ENCODE measurements at places on chromosomes 16 and 17. TPM values are rescaled to one million over a fixed set of nuclear protein-coding genes. Genes with fewer than 3 reads are reported as not detected.

GRCh38 chr17:8503807-8504206 lies 68.1 kb downstream of the NDEL1 start:
- H3K4me3 ChIP-seq = no peak overlapping the region
- no peaks in the 10 kb centered on the region for H3K27me3 ChIP-seq
- peak overlapping the region; percentile 37 for H3K27ac ChIP-seq
- H3K4me1 ChIP-seq = no peaks in the 10 kb centered on the region
- no peak for DNase-seq

GRCh38 chr16:22323173-22323958 lies 26.2 kb downstream of the POLR3E start:
- H3K27me3 ChIP-seq = no peaks in the 10 kb centered on the region
- no peak overlapping the region for H3K27ac ChIP-seq
- peak; percentile 56 for DNase-seq
- H3K36me3 ChIP-seq = peaks cover 4% of the 10 kb centered on the region
- H3K4me3 ChIP-seq = no peak overlapping the region

DNA sequence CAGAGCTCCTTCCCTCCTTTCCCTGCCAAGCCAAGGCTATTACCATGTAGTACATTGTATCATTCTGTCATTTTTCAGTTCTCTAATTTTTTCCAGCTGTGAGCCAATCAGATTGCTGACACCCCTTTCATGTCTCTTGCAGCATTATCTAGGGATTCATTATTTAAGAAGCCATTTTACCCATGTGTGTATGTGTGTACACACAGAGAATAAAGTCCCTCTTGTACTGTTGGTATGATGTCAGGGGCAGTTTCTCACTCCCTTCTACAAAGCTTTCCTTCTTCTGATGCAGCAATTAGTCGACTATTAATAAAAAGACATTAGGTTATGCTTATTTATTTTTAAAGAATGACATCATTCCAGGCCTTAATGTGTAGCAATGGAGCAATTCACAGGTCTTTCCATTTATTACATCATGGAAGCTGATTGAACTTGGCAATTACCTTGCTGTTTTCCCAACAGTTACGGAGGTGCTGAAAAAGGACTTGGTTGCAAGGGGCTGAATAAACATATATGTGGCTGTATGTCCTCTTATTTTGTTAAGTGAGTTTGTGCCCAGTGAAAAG lies 159.4 kb upstream of the HS3ST3A1 start:
- peaks cover 5% of the 10 kb centered on the region for H3K4me1 ChIP-seq
- H3K4me3 ChIP-seq = no peak overlapping the region
- peaks cover 3% of the 10 kb centered on the region for H3K27me3 ChIP-seq
- H3K27ac ChIP-seq = no peak overlapping the region

GRCh38 chr17:6994666-6995256 lies 1.1 kb upstream of the ALOX12 start:
- H3K4me3 ChIP-seq = peak overlapping the region; percentile 69
- no peak for DNase-seq
- H3K27ac ChIP-seq = no peak overlapping the region
- peaks cover 4% of the 10 kb centered on the region for H3K27me3 ChIP-seq

- no peak overlapping the region for H3K4me3 ChIP-seq
- no peak for DNase-seq
- peaks cover 4% of the 10 kb centered on the region for H3K4me1 ChIP-seq
- peaks cover 35% of the 10 kb centered on the region for H3K27me3 ChIP-seq
- H3K36me3 ChIP-seq = no peaks in the 10 kb centered on the region
Measured at GRCh38 chr16:50880926-50881325, 139.0 kb downstream of the CYLD start.

GRCh38 chr16:11392041-11392581 lies 46.9 kb downstream of the RMI2 start:
- no peak overlapping the region for H3K4me3 ChIP-seq
- no peak for DNase-seq
- H3K27ac ChIP-seq = no peak overlapping the region
- no peaks in the 10 kb centered on the region for H3K36me3 ChIP-seq

- DNase-seq = no peak
- no peak overlapping the region for H3K4me3 ChIP-seq
- peaks cover 10% of the 10 kb centered on the region for H3K36me3 ChIP-seq
- no peaks in the 10 kb centered on the region for H3K27me3 ChIP-seq
- no peak overlapping the region for H3K27ac ChIP-seq
Measured at GRCh38 chr16:89123831-89124100, 30.1 kb downstream of the ACSF3 start.

GRCh38 chr17:32541640-32542039 lies 54.8 kb downstream of the CDK5R1 start:
- no peaks in the 10 kb centered on the region for H3K27me3 ChIP-seq
- no peak overlapping the region for H3K4me3 ChIP-seq

The INCA1 gene
- total RNA-seq = 0.86 TPM

GRCh38 chr16:53817117-53817755 lies 113.3 kb downstream of the FTO start:
- no peak for DNase-seq
- no peaks in the 10 kb centered on the region for H3K4me1 ChIP-seq
- no peaks in the 10 kb centered on the region for H3K27me3 ChIP-seq
- peaks cover 29% of the 10 kb centered on the region for H3K36me3 ChIP-seq

DNA sequence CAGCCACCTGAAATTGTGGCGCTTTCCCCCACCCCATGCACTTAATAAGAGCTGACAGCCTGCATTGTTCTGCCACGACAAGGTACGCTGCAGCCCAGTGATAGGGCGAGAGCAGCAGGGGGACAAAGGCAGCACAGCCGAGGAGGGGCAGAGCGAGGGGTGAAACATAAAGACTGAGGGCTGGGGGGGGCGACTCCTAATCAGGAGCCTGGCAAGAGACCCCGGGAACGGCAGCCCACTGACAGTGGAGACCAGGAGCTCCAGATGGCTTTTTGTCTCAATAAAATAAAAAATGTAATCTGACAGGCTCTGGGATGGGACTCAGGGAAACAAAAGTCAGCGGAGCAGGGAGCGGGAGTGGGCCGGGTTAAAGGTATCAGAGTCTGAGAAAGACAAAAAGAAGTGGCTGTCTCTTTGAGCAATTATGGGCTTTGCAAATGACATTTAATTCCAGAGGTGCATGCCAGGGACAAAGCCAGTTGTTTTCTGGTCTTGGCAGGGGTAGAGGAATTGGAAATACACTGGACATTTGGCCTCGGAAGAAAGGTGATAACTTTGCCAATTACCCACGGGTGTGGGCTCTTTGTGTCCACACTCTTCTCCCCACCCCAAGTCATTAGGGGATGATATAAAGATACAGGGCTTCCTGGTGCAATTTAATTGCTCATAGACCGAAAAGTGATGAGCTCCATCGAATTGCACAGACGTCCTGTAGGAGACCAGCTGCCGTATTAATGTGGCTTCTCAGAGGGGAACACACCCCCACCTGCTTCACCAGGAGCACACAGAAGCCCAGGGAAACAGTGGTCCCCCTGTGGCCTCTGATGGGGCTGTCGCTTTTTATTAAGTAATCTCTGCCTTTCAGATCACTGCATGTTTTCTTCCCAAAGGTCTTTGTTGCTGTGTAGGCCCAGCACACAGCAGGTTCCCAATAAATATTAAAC lies 17.6 kb upstream of the CCDC182 start:
- peak overlapping the region; percentile 44 for H3K4me3 ChIP-seq
- no peak for DNase-seq
- H3K27me3 ChIP-seq = peaks cover 45% of the 10 kb centered on the region
- H3K4me1 ChIP-seq = peaks cover 26% of the 10 kb centered on the region
- no peak overlapping the region for H3K27ac ChIP-seq

GRCh38 chr16:49726155-49726554 lies 129.8 kb downstream of the ZNF423 start:
- no peak for DNase-seq
- H3K27ac ChIP-seq = no peak overlapping the region
- no peaks in the 10 kb centered on the region for H3K27me3 ChIP-seq

GRCh38 chr16:69848637-69849545 lies 86.8 kb downstream of the WWP2 start:
- H3K4me1 ChIP-seq = peaks cover 35% of the 10 kb centered on the region
- peaks cover 28% of the 10 kb centered on the region for H3K36me3 ChIP-seq
- H3K27ac ChIP-seq = peak overlapping the region; percentile 19
- H3K27me3 ChIP-seq = no peaks in the 10 kb centered on the region
- no peak for DNase-seq

- no peak for DNase-seq
- H3K4me1 ChIP-seq = peaks cover 9% of the 10 kb centered on the region
- H3K27ac ChIP-seq = no peak overlapping the region
- H3K27me3 ChIP-seq = no peaks in the 10 kb centered on the region
Measured at GRCh38 chr16:89153848-89154271, 17.7 kb upstream of the CDH15 start.

DNA sequence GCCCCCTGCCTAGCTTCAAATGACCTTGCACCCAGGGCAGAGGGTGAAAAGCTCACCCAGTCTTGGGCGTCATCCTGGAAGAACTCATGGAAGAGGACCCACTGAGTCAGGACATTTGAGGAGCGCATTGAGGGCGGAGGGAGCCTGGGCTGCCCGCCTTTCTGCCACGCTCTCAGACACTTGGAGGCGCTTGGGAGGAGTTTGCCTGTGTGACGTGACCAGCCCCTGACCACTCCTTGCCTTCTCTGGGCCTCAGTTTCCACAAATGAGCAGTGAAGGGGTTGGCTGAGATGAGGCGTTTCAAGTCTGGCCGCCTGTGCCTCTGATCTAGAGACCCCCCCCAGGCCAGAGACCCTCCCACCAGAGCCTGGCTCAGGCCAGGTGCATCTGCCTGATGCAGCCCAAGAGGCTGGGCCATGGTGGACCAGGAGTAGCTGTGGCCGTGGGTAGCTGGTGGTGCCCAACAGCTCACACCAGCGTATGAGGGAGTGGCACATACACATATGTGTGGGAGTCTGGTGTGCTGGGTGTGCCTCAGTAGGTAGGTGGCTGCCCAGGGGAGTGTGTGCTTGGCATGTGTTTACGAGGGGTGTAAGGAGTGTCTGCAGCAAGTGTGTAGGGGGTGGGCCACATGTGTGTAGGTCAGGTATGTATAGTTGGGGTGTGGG lies 80.2 kb upstream of the TOB1 start:
- H3K27me3 ChIP-seq = no peaks in the 10 kb centered on the region
- DNase-seq = no peak
- no peaks in the 10 kb centered on the region for H3K36me3 ChIP-seq

DNA sequence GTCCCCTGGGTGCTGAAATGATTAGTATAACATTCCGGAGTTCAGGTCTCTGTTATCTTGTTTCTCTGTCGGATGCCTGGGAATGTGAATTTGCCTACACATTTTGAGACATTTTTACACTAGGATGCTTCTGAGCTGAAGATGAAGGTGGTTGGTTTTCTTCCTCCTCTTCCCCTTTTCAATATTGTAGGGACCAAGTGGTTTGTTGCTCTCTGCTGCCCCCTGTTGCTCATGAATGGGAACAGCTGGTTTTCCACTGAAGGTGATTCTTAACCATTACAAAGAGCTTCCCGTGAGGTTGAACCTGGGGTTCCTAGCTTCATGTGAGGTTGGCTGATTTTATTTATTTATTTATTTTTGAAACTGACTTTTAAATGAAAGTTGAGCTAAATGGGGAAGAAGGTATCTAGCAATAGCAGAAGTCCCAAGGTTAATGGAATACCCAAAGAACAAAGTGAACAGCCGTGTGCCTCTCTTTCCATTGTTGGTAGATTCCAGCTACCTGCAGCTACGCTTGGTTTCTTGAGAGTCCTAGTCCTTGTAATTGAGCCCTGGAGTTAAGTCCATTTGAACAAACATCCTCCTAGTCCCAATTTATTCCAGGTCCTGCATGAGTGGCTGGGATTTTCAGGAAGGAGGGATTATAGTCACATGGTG lies 983.9 kb upstream of the EEF2KMT start:
- no peak overlapping the region for H3K4me3 ChIP-seq
- no peaks in the 10 kb centered on the region for H3K36me3 ChIP-seq
- peaks cover 19% of the 10 kb centered on the region for H3K27me3 ChIP-seq
- DNase-seq = no peak
- no peaks in the 10 kb centered on the region for H3K4me1 ChIP-seq
- H3K27ac ChIP-seq = no peak overlapping the region

DNA sequence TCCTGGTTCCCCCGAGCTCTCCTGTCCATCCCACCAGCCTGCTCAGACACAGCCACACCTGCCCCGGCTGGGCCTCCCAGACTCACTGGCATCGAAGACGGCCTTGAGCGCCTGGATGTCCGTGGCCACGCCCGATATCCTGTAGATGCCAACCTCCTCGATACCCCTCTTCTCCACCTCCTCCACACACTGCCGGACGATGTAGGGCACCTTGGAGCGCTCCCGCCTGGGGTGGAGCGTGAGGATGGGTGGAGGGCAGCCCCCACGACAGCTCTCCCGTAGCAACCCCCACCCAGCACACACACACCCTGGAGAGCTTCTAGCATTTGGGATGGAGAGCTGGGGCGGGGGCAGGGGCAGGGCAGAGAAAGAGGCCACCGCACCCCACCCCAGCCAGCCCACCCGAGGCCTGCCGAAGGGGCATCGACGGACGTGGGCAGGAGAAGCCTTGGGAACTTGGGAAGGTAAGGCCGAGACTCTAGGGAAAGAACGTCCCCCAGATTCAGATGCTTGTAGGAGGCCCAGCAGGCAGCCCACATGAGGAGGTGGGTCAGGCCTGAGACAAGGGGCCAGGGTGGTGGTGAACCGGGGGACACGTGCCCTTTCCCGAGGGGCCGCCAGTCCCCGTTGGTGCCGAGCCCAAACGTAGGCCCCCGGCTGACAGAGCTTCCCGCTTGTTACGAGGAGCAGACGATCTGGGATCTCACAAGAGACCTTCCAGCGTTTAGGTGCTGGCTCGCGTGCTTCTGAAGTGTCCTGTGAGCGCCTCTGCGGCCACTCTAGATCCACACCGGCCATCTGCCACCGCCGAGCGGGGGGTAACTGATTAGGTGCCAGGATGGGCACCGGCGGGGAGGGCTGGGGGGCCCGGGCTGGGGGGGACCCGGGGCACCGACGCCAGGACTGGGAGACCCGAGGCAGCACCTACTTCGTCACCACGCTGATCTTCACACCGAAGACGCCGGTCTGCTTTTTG lies 15.1 kb downstream of the TIMM22 start:
- no peaks in the 10 kb centered on the region for H3K36me3 ChIP-seq
- H3K4me3 ChIP-seq = no peak overlapping the region
- H3K27me3 ChIP-seq = no peaks in the 10 kb centered on the region
- no peak overlapping the region for H3K27ac ChIP-seq

- DNase-seq = no peak
- no peak overlapping the region for H3K27ac ChIP-seq
- H3K36me3 ChIP-seq = no peaks in the 10 kb centered on the region
- H3K4me1 ChIP-seq = no peaks in the 10 kb centered on the region
Measured at GRCh38 chr17:8940866-8941471, 24.5 kb downstream of the PIK3R5 start.

The KIF2B gene
- not detected for total RNA-seq

DNA sequence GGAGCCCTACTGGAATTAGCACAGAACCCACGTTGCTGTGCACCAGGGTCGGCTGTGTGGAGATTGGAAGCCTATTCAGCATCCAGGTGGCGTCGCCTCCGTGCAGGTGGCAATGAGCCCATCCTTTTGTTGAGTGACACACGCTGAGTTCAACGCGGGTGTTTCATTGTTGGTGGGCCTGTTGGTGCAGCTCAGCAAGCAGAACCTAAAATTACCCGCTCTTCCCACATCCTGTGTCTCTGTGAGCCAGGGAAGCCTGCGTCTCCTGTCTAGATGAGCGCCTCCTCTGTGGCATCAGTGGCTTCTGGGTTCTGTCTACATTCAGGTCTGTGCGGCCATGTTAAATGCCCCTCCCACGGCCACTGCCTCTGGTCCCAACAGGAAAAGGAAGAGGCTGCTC lies 14.5 kb downstream of the CD2BP2 start:
- no peak overlapping the region for H3K4me3 ChIP-seq
- H3K36me3 ChIP-seq = no peaks in the 10 kb centered on the region
- H3K27me3 ChIP-seq = no peaks in the 10 kb centered on the region
- H3K4me1 ChIP-seq = no peaks in the 10 kb centered on the region

- H3K4me3 ChIP-seq = no peak overlapping the region
- no peaks in the 10 kb centered on the region for H3K36me3 ChIP-seq
- no peaks in the 10 kb centered on the region for H3K4me1 ChIP-seq
Measured at GRCh38 chr16:12589676-12590075, 214.0 kb downstream of the CPPED1 start.

All from type B pancreatic cell (in vitro differentiated cells).